Upper lobe of right lung (tissue), 1 donor: ENCODE measurements at places on chromosomes 12 and 14. TPM values are rescaled to one million over a fixed set of nuclear protein-coding genes. Genes with fewer than 3 reads are reported as not detected.

The SALL2 gene
- 8.1 TPM for total RNA-seq

The TMEM30B gene
- total RNA-seq: 22.5 TPM

The PCED1B gene
- total RNA-seq: 7.6 TPM

The TMPRSS12 gene
- not detected for total RNA-seq

The OR6C2 gene
- not detected for total RNA-seq

The RBP5 gene
- 7.1 TPM for total RNA-seq

The HOXC9 gene
- 0.61 TPM for total RNA-seq

The RPGRIP1 gene
- 1.7 TPM for total RNA-seq

- no peak for DNase-seq
These were observed 128.5 kb upstream of the RGS6 start for GRCh38 chr14:71803539-71804260.

- no peak for DNase-seq
These were observed 78.4 kb downstream of the NRXN3 start for GRCh38 chr14:78248501-78249090.

DNA sequence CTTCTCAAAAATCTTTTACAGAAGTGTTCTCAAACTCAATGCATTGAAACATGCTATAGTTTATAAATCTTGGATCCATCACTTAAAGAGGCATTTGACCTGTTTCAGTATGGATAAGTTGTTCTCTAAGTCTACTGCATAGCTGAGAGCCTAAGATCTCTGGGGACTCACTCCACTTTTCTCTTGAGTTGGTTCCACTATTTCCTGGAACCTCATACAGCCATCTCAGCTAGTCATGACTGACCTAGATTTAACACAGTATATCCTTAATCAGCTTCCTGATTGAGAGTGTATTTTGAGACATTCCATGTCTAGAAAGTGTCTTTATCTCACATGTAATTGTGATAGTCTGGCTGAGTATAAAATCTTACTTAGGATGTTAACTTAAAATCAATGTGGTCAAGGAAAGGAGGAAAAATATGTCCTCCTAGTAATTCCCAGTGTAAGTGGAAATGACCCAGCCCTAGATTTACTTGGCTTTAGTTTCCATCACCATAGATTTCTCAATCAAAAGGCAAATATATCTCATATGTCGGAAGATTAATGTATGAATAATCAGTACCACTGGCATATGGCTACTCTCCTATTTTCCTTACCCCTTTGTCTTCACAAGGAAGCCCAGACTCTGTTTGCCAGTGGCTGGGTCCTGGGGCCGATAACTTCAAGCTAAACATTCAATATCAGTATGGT, 61.9 kb downstream of the KICS2 start:
- no peak for DNase-seq

- DNase-seq: no peak
These were observed 318.8 kb downstream of the PRKD1 start for GRCh38 chr14:29608861-29609260.

GRCh38 chr12:107133462-107133861, 40.1 kb upstream of the CRY1 start:
- DNase-seq: no peak

DNA sequence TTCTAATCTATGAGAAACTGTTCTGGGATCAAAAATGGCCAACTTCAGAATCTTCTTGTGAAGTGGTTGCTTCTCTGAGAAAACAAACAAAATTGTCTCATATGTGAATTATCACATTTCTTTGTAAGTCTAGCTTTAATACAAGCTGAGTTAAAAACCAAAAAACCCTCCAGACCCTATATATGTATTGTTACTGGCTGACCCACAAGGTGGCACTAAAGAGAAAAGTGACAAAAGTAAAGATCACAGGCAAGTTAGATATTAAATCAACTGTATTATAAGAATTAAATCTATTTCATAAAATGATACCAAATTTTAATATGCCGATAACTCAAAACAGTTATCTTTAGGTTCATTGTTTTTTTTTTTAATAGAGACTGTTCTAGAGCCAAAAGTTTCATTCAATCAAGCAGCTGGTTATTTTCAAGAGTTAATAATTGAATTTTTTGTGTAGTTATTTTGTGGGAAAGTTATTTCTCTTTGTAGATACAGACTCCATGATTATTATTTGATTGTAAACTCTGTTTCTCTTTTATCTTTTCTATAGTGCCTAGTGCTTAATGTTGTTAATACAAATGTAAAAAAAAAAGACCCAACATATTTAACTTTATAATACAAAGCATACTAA, 7.5 kb upstream of the TRHDE start:
- no peak for DNase-seq

GRCh38 chr12:127588249-127588648, 678.7 kb upstream of the TMEM132C start:
- no peak for DNase-seq

GRCh38 chr14:69042787-69043444, 63.8 kb upstream of the ACTN1 start:
- peak; percentile 82 for DNase-seq

GRCh38 chr12:86663716-86664115, 407.5 kb upstream of the MGAT4C start:
- no peak for DNase-seq

- DNase-seq: no peak
These were observed 93.4 kb downstream of the TSPAN9 start for GRCh38 chr12:3170423-3171194.

GRCh38 chr14:55245657-55246268, 25.5 kb upstream of the FBXO34 start:
- no peak for DNase-seq

DNA sequence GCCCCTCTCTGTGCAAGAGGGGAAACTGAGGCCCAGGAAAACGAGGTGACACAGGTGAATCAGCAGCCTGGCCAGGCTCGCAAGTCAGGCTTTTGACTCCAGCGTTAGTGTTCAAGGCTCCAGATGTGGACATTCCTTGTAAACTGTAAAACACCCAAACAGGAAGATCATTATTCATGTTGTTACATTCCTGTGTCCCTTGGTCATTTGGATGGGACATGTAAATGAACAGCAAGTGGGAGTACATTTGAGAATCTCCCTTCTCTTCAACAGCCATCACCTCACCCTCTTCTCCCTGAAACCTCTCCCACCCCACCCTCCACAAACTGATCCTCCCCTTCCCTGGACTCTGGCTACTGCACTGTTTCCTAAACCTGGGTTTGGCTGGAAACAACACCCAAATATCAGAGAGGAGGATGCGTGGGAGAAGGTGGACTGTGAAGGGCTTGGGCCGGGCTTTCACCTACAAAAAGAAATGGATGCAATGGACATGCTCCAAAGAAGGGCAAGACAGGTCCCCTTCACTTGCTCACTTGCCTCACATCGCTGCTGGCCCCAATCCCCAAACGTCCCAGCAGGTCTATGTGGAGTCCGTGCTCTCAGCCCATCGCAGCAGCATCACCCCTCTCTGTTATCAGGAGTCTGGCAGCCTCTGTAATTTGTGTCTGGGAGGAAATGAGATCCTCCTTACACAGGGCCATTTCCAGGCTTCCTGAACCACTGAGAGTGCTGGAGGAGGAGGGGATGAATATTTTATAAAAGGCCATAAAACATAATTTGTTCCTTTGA, 76.7 kb downstream of the GALNT8 start:
- DNase-seq: no peak

GRCh38 chr12:124006085-124006845, 33.2 kb downstream of the ZNF664 start:
- DNase-seq: no peak

DNA sequence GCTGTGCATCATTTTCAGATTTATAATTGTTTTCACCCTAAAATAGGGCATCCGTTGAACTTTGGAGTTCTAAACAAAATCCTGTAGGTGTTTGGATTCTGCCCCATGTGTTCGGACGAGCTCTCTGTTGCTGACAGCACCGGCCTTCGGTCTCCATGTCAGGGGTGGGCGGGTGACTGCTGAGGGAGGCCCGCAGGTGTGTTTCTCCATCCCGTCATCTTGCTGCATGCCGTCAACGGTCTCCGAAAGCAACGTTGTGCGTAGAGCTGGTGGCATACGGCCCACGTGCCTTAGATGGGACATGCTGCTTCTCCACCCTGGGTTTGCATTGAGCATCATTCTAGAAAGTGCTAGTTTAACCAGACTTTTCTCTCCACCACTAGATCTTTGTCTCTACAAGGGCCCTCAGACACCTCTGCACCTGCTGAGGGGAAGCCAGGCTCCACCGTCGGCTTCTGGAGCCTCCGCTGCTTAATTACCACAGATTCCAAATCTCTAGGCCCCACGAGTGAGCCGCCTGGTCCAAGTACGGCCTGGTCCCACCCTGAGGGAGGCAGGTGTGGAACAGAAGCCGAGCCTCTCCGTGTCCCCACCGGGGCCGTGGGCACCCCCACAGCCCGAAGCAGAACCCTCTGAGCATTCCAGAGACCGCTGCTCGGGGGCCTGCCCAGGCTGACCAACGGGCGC, 15.7 kb upstream of the AMN start:
- peak; percentile 53 for DNase-seq

- no peak for DNase-seq
These were observed 1482.5 kb upstream of the TMEM132C start for GRCh38 chr12:126784328-126784921.

DNA sequence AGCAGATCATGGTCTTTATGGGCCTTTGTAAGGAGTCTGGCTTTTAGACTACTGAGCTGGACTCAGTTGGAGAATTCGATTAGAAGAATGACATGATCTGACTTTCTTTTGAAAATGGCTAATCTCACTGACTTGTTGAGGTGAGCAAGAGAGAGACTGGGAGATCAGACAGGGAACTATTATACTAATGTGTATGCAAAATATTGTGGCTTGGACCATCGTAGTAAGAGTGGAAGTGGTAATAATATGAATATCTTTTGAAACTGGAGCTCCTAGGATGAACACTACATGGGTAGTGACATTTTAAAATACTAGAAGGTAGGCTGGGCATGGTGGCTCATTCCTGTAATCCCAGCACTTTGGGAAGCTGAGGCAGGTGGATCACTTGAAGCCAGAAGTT, 56.2 kb upstream of the CCT2 start:
- no peak for DNase-seq

GRCh38 chr12:62781136-62781880, 153.6 kb downstream of the PPM1H start:
- DNase-seq: no peak

DNA sequence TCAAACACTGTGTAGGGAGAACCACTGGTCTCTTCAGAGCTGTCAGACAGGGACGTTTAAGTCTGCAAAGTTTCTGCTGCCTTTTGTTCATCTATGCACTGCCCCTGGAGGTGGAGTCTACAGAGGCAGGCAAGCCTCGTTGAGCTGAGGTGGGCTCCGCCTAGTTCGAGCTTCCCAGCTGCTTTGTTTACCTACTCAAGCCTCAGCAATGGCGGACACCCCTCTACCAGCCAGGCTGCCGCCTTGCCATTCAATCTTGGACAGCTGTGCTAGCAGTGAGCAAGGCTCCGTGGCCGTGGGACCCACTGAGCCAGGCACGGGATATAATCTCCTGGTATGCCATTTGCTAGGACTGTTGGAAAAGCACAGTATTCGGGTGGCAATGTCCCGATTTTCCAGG, 24.6 kb upstream of the YBX3 start:
- no peak for DNase-seq

DNA sequence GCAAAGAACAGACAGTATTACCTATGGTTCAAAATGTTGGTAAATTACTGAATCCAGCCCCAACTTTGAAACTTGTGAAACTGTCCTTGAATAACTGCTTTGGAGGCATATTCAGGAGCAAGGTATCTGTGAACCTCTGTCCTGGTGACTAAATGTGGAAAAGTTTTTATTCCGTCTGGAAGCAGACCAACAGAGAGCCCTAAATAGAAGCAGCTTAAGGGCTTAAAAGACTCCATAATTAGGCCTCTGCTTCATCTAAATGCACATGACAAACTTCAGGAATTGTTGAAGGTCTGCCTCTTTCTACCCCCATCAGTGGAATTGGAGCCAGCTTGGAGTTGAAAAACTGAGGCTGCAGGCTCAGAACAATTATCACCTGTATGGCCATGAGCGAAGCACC, 276.5 kb downstream of the KCNH5 start:
- DNase-seq: no peak

GRCh38 chr14:101823066-101823465, 61.6 kb downstream of the PPP2R5C start:
- no peak for DNase-seq

DNA sequence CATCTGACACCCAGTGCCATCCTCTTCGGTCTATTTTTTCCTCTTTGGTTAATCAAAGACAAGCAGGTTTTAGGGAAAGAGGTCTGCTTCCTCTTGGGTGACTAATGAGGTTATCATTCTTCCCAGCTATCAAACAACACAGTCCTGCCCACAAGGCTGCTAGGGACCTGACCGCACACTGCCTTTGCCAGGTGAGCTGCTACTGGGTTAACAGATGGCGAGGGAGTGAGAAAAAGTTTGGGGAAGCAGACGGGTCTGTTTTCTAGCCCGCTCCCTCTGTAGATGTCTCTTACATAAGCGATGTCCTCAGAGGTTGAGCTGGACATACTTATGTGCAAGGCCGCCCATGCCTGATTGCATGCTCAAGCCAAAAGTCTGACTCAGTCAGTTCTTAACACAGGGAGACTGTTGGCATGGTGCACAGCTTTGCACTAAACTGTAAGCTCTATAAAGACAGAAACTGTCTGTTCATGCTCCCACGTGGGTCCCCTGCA, 94.1 kb downstream of the SLC15A4 start:
- DNase-seq: no peak

GRCh38 chr14:85391892-85392291, 138.1 kb upstream of the FLRT2 start:
- DNase-seq: no peak

GRCh38 chr12:6540181-6540877, 6.0 kb downstream of the GAPDH start:
- DNase-seq: peak; percentile 91
